ENCODE measurements at places on chromosomes 4 and X. TPM values are rescaled to one million over a fixed set of nuclear protein-coding genes. Genes with fewer than 3 reads are reported as not detected.

DUX4 gene
- not detected for polyA plus RNA-seq

USP17L20 gene
- polyA plus RNA-seq: not detected

PAGE4 gene
- not detected for polyA plus RNA-seq

ZNF674 gene
- polyA plus RNA-seq: 2.3 TPM

SPACA5 gene
- not detected for polyA plus RNA-seq

SLC7A11 gene
- polyA plus RNA-seq: 22.8 TPM

NPFFR2 gene
- 0.13 TPM for polyA plus RNA-seq

MAGEA4 gene
- polyA plus RNA-seq: not detected

GRCh38 chr4:2324891-2325290, 63.0 kb upstream of the MXD4 start:
- DNase-seq: no peak

DNA sequence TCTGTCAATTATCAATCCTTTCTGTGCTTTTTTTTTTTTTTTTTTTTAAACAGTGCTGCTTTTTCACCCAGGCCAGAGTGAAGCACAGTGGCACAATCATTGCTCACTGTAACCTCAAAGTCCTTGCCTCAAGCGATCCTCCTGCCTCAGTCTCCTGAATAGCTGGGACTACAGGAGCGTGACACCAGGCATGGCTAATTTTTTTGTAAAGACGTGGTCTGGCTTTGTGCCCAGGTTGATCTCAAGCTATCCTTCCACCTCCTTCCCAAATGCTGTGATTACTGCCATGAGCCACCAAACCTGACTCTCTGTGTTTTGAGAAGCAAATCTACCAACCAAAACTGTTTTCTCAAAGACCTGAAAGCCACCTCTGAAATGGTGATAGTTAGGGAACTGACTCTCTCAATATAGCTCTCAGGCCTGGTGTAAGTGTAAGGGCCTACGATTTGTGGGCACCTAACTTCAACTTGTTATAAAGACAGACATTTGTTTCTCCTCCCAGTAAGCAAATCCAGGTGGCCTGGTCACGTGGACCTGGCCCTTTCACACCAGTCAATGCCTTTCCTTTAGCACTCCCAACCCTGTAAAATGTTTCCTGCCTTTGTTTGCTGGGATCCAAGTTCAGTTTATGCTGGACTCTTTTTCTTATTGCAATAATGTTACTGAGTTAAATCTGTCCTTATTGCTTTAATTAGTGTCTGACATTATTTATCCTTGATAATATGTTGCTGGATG, 2015.9 kb downstream of the PCDH7 start:
- no peak for DNase-seq

- DNase-seq: no peak
Measured at GRCh38 chrX:139199933-139200332, 330.6 kb upstream of the F9 start.

DNA sequence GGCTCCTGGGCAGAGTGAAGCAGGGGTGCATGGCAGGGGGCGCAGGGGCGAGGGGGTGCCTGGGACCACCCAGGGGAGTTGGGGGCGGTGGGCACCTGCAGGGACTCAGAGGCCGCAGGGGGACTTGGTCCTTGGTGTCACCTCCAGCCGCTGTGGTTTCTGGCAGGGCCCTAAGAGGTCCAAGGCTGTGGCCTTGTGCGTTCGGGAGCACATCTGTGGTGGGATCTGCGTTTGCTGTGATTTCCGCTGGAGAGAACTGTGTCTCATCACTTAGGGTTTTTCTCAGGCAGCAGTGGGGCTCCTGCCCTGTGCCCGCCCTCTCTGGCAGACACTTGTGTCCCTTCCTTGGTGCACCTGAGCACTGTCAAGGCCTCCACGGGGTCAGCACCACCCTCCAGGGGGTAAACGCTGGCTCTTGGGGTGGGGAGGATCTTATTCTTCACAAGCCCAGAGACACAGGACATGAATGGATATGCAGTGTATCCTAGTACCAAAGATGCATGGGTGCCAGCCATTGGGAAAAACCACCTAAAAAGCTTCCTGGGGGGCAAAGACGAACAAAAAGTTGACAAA, 66.5 kb downstream of the ACOX3 start:
- no peak for DNase-seq

GRCh38 chr4:182807767-182808548, 109.2 kb downstream of the DCTD start:
- no peak for DNase-seq

- DNase-seq: no peak
Measured at GRCh38 chr4:115873048-115873447, 759.6 kb upstream of the NDST4 start.

- peak; percentile 34 for DNase-seq
Measured at GRCh38 chr4:153611679-153612078, 72.4 kb upstream of the TLR2 start.

- DNase-seq: no peak
Measured at GRCh38 chr4:40502934-40503333, 126.7 kb downstream of the RBM47 start.

DNA sequence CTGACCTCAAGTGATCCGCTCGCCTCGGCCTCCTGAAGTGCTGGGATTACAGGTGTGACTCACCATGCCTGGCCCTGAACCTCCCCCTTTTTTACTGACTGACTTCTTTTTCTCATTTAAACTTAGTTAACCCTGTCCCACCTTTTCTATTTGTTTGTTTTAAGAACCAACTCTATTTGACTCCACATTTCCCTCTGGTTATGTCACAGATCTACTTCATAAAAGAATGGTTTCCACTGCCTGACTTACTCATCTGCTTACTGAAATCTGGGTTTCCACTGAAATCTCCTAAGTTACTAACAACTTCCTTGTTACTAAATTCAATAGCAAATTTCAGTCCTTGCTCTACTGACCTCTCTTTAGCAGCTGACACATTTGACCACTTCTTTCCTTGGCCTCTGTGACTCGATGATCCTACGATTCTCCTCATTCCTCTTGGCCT, 28.0 kb upstream of the NSUN7 start:
- no peak for DNase-seq

DNA sequence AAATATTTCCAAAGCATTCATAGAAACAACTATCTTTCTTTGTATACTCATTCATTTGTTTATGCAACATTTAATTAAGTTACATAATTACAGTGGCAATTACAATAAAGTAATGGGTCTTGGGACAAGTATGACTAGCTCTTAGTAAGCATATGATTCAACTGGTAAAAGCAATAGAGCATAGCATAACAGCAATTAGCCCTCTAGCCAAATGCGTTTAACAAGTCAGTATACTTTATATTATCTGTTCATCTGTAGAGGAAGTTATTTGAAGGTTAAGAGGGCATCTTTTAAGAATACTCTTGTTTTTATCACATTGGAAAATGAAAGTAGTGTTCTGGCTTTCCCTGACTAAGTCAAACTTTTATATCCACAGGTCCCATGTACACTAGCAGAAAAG, 198.1 kb upstream of the UGT8 start:
- DNase-seq: no peak

DNA sequence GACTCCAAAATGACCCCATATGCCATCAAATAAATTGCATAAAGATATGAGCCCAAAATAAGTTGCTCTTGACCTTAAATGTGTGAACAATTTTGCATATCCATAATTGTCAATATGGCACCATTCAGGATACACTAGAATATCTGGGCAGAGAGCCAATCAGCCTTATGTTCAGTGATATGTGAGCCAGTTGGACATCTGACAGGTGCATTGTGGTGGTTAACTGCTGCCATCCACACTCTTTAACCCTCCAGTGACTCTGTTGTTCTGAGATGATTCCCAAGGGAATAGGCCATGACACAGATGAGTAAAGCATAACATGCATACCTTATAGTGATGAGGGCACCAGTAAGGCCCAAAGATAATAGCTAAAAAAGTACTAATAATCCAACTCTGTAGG, 500.1 kb downstream of the PCDH18 start:
- no peak for DNase-seq

DNA sequence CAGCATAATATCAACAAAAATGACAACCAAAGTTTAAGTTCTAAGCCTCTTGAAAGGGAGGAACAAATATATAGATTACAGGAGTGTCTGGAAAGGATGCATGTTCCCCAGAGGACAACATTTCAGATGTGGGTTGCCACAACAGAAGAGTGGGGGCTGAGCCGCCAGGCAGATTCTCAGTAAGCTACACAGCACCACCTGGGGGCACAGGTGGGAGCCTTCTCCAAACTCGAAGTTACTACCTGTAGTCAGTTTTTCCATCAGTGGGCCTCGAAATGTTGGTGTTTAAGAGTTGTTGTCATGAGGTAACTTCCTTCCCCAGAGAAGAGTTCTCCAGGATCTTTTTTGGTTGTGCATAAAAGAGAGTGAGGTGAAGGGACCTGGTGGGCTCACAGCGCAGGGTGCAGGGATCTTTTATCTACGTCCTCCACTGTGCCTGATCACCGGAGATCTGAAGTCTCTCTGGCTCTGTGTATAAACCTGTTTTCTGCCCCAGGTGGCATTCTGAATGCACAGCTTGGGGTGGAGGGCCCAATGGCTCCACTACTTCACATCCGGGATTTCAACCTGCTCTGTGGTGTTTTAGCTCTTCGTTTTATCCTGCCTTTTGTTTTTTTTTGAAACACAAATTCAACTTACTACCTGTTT, 58.4 kb upstream of the STS start:
- DNase-seq: no peak

DNA sequence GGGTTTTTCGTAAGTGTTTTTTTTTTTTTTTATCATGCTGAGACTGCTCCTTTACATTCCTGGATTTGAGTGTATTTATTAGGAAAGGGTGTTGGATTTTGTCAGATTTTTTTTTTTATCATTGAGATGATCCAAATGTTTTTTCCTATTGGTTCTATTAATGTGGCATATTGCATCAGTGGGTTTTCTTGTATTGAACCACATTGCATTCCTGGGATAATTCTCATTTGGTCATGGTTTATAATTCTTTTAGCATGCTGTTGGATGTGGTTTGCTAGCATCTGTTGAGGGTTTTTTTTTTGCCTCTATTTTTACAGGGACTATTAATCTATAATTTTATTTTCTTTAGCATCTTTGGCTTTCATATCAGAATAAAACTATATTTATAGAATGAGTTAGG, 28.8 kb downstream of the COL4A5 start:
- no peak for DNase-seq

DNA sequence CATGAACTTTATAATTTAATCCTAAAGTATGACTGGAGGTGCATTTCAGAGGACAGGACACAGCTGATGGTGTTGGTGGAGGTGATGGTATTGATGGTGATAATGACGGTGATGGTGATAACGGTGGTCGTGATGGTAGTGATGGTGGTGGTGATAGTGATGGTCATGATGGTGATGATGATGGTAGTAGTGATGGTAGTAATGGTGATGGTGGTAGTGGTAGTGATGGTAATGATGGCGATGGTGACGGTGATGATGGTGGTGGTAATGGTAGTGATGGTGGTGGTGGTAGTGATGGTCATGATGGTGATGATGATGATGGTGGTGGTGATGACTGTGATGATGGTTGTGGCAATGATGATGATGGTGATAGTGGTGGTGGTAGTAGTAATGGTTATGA, 40.4 kb downstream of the SLC2A9 start:
- DNase-seq: no peak

DNA sequence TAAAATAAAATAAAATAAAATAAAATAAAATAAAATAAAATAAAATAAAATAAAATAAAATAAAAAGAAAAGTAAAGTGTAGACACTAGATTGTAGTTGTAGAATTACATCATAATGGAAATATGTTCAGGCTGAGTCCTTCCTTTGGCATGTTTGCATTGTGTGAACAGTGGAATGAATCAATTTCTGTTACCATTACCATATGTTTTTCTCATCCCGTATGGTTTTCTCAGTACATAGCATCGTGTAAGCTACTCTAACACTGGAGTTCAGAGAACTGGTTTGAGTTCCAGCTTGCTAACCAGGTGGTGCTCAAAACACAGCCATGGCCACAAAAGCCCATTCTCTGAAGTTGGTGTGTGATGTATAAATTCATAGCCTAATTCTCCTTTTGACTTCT, 45.9 kb downstream of the USP11 start:
- DNase-seq: no peak

- no peak for DNase-seq
Measured at GRCh38 chr4:169438057-169438480, 167.3 kb upstream of the SH3RF1 start.

- no peak for DNase-seq
Measured at GRCh38 chr4:137360761-137361160, 171.5 kb downstream of the PCDH18 start.

DNA sequence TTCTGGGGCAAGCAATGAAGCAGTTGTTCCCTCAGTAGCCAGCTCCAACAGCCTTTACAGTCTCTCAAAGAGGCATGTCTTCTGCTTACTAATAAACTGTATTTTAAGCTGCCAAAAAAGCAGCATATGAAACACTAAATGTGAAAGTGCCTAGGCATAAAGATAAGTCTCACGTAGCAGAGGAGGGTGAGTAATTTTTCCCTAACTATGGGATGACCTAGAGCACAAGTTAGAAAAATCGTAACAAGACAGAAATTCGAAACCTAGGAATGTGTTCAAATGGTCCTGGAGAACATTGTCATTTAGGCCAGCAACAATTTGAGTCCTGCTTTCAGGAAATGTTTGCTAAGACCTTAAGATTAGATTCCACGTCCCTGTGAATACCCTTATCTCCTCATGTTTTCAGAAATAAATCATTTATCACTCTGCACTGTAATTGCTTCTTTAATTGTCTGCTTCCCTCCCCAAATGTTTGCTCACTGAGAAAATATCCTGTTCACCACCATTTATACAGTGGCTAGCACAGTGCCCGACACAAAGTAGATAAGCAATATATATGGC, 222.2 kb downstream of the KCNIP4 start:
- DNase-seq: peak; percentile 85

DNA sequence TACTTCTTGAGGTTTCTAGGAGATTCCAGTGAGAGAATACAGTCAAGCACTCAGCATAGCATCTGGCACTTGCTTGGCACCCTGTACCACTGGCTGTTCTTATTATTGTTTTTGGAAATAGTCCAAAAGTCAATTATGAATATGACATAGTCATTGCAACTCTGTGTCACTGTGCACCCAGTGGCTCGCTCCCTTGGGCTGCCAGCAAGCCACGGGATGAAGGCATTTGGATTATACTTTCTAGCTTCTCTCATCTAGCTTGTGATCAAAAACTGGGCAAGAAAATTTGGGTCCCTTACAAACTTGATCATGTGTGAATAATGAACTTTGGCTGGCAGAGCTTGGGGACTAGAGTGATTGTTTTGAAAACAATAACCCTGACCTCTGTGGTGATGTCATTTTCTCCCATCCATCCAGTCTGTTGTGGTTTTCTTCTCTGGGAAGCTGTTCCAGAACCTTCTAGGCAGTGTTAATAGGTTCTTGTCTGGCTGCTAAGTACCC, 32.7 kb upstream of the LIMCH1 start:
- DNase-seq: peak; percentile 30
